Stimulated activated CD4-positive, alpha-beta T cell treated with anti-CD3 and anti-CD28 coated beads, Interleukin-1b, Interleukin-23, amount 100 ng/mL, for 1 hour (primary cell): ENCODE measurements at places on chromosomes 1 and 21.

GRCh38 chr1:47679826-47680225, 242.0 kb downstream of the FOXD2 start:
- DNase-seq = no peak

DNA sequence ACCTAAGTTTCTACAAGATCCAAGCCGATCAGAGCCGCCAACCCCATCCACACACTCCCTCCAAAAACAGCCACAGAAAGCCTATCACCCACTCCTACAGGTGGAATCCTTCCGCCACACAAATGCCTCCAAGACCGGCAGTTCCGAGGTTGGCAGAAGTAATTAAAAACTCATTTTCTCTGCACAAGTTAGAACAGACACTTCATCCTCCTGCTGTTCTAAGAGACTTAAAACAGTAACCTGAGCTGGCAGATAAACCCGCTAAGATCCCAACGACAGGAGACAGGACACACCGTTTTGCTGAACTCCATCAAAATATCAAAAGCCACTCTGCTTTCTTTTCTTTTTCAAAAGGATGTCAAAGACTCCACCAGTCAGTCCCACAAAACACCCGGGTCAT, 2.8 kb downstream of the SSBP3 start:
- DNase-seq = no peak

DNA sequence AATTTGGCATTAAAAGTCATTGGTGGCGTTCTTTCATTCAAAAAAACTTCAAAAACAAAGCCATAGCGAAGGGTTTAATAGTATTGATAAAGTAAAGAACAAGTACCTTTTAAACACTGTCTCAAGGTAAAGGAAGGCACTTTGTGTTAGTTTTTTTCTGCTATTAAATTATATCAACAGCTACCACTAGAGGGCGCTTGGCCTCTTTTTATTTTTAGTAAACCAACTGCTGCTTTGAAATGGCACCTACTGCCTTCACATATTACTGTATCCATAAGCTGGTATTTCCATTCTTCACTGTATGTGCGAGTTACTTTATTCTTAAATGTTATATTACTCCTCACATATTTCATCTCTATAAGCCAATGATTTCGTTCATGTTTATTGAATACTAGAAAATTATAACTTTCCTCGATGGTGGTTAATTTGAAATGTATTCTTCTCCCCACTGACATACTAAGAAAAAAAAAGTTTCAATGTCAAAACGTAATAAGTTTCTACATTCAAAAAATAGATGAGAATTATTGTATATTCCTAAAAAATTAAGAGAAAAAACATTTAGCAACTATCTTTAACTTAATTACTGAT, 125.7 kb upstream of the CXADR start:
- DNase-seq = no peak

GRCh38 chr1:247539215-247539614, 3.0 kb upstream of the OR2C3 start:
- no peak for DNase-seq

DNA sequence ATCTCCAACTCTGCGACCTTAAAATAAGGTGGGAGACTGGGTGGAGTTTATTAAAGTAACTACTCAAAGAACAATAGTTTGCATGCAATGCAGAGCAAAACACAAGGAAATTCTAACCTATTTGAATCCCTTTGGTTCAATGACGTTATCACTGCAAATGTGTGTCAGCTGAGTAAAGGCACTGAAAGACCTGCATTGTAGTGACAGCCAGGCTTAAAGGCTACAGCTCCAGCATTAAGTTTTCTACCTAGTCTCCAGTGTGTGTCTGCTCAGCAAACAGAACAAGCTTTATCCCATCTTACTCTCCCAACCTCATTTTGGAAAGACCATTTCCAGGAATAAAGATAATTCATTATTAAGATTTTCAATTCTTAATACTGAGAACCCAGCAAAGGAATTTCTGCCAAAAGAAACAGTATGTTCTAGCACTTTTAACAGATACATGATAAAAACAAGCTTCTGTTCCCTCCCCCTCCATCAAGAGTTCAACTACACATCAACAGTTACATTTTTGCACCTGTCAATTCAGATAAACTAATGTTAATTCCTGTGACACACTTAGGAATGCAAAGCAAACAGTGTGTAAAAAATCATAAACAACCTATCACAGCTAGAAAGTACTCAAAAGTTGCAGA, 14.2 kb downstream of the PTP4A2 start:
- DNase-seq = no peak

GRCh38 chr1:76820028-76820427, 47.3 kb upstream of the ST6GALNAC5 start:
- DNase-seq = no peak

DNA sequence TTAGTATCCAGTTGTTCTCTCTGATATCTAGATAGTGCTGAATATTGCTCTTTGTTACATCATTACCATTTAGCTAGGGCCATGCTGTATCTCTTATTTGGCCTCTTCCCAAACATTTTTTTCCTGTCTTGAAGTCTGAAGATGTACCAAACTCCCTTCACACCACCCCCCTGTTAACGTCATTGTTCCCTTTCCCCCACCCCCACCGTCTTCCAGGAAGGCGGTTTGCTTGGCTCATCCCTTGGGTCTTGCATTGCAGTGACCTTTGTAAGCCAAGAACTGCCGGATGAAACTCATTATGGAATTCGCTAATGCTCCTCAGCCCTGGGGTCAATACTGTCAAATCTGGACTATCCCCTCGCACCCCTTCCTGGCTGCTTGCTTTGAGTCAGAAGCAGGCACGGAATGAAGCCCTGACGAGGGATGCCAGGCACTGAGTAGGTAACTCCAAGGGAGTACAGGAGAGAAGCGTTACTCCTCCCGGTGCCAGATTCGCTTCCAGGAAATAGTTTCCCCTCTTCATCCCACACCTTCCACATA, 283.1 kb downstream of the TM2D1 start:
- no peak for DNase-seq

DNA sequence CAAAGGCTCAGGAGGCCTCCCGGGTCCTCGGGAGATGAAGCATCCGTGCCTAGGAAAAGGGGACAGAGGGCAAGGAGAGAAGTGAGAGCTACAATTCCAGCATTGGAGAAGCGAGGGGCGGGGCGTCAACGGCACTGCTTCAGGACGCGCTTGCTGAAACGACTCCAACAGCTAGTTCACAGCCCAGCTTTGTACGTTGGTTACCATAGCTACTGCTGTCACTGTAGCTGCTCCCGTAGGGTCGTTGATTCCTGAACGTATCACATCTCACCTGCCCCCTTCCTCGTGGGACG, 63.1 kb downstream of the TOR1AIP2 start:
- DNase-seq = no peak

GRCh38 chr1:111290104-111290503, 547 bp upstream of the CHIA start:
- no peak for DNase-seq

DNA sequence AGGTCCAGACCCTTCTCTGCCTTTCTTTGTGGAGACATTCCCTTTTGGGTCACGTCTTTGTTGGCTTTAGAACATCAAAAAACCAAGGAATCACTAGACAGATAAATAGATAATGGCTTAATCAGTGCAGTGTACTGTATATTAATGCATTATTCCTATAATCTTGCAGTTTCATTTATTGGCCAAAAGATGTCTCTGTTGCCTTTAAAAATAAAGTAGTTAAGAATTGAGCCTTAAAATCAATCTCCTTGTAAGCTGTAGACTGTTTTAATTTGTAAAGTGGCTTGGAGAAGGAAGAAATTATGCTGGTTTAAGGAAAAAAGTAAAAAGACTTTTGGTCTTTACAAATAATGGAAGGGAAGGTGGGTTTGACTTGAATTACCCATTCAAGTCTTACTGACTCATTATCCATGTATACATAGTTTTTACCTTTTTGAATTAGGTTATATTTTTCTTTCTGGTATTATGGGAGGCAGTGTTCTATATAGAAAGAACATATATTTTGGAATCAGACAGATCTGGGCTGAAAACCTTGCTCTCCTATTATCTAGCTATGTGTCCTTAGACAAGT, 84.6 kb downstream of the VPS13D start:
- DNase-seq = no peak

DNA sequence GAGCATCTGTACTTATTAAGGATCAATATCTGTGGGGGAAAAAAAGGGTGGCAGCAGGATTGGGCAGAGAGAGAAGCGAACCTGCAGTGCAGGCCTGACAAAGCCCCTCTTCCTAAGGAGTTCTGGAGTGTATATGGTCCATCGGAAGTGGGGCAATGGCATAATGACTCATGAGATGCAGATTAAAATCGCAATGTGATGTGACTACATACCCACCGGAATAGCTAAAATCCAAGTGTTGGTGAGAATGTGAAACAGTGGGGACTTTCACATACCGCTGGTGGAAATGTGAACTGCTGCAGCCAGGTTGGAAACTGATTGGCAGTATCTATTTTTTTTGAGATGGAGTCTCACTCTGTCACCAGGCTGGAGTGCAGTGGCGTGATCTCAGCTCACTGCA, 8.2 kb upstream of the CREG1 start:
- no peak for DNase-seq

DNA sequence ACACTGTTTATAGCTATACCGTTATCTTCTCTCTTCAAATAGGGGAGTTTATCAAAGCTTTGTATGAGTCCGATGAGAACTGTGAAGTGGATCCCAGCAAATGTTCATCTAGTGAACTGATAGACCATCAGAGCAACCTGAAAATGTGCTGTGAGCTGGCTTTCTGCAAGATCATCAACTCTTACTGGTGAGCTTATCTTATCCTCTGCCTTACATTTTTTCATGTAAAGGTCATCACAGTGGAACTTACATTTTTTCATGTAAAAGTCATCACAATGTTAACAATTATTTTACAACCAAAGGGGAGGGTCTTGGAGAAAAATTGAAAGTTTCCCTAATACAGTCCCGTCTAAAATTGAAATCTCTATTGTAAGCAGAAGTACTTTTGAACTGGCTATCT, 45.2 kb downstream of the CLEC20A start:
- DNase-seq = no peak

DNA sequence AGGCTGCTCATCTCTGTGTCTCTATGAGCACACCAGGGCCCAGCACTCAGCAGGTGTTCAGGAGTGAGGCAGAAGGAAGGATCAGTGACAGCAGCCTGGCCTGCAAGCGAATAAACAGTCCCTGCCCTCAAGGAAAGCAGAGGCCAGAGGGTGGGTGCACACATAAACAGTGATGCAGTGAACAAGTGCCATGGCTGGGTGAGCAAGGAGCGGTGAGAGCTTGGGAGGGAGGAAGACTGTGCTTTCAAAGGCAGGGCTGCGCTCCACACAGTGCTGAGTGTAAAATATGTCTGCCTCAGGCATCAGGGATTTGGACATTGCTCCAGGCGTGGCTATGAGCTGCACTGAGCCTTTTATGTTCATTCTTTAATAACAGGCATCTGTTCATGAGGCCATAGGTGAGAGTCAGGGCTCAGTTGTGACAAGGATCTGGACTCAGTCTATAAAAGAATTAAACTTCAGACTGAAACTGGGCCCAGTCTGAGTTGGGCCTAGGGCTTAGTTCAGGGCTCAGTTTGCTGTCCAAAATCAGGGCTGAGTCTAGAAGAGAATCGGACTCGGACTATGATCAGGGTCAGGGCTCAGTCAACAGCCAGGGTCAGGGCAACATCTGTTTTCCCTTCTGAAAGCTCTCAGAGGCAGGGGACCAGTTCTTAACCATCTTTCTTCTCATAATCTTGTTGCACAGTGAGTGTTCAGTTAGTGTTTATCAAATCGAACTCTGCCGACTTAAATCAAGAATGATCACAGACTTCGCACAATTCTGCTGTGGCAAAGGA, 213.7 kb downstream of the FOXD2 start:
- DNase-seq = no peak

DNA sequence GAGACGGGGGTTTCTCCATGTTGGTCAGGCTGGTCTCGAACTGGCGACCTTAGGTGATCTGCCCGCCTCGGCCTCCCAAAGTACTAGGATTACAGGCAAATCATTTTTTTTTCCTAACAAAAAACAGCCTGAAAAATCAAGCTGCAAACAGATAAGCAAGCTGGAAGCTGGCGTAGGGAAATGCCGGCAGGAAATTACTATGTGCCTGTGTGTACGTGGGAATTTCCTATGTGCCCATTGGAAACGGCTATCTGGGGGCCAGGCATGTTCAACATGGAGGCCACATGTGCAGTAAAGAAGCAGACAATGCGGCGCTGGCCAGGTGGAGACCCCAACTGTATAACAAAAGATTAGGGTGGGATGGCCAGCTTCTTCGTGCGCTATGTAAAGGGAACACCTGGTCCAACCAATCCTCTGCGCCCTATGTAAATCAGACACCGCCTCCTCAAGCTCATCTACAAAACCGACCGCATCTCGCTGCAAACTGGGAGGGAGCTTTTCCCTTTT, 9.1 kb upstream of the AADACL4 start:
- no peak for DNase-seq

DNA sequence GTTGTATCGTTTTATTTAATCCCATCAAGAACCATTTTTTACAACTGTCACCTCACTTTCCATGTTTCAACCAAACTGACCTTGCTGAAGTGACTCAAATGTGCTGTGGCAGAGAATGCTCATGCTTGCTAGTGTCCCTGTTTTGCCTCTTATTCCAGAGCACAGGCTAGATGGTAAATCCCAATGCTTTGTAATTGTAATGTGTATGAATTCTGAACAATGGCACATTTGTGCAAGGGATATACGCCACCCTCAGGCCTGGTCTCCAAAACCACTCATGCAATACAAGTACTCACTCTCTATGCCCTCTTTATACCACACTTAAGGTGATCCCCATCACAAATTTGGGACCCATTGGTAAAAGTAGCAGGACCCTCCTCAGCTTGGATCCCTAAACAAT, 313.6 kb downstream of the HHIPL2 start:
- no peak for DNase-seq

DNA sequence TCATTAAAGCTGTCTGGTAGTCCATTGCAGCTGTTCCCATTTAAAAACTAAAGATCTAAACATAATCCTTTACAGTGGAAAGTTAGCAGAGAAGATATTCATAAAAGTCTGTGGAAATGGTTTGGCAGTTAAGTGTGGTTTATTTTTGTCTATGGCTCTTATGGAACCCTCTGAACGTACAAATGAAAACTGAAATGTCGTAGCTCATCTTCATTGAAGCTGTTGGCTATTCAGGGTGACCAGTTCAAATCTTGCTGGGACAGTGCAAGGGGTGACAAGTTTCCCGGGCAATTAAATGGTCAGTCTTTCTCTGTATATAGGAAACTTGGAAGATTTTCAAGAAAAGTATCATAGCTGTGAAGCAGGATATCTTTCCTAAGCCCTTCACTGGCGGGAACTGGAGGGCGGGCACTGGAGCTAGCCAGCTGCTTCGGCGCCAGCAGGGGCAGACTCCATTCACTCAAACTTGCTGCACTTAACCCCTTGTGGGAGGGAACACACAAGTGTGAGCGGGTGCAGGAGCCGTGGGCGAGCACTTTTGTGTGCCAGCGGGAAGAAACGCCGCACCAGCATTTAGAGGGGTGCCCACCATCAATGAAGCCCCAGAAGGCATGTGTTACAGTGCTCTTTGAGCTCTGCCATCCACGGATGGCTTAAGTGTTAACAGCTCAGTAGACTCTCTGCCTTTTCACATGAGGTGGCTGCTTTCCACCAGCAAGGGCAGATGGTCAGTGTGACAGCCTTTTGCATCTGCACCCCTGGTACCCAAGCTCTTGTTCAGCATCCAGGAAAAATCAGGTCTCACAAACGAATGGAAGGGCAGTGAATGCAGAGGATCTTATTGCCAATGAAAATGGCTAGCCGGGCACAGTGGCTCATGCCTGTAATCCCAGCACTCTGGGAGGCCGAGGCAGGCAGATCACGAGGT, 232.1 kb upstream of the KAZN start:
- no peak for DNase-seq
